CD4-positive, alpha-beta T cell (primary cell): ENCODE measurements at places on chromosomes 16 and 17. TPM values are rescaled to one million over a fixed set of nuclear protein-coding genes. Genes with fewer than 3 reads are reported as not detected.

Gene NAA38
- total RNA-seq = 16.3 TPM

DNA sequence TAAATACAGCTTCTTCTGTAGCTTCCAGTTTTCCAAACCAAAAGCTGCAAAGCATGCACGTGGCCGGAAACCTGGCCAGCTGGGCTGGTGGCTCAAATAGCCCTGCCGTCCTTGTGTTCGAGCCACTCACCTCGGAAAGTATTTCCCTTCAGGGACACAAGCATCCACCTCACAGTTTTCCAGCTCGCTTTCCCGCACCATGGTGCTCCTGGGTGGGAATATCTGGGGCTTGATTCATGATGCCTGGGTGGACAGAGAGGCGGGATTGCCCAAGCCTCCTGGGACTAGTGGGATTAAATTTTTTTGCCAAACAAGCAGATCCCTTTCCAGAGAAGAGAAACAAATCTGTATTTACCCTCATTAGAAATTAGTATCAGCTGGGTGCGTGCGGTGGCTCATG lies 7.1 kb upstream of the MVD start:
- no peak overlapping the region for H3K27ac ChIP-seq
- H3K27me3 ChIP-seq = no peaks in the 10 kb centered on the region
- no peak for DNase-seq
- H3K36me3 ChIP-seq = peaks cover 3% of the 10 kb centered on the region
- H3K4me3 ChIP-seq = no peak overlapping the region
- H3K4me1 ChIP-seq = no peaks in the 10 kb centered on the region

DNA sequence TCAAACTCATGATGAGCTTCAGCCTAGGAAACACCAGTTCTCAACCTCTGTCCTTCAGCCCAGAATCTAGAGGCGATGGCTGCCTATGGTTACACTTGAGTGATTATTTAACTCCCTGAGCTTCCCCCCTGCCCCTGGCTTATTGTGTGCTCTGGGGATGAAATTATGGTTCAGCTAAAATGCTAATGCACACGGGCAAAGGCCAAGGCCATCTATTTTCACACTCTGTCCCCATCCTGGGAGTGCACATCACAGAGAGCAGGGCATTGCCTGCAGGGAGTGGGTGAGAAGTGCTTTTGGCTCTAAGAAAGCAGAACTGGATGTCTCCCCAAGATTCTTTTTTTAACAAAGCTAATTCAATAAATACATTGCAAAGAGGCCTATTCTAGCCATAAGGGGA lies 21.6 kb upstream of the CACNG5 start:
- no peaks in the 10 kb centered on the region for H3K4me1 ChIP-seq
- H3K27ac ChIP-seq = no peak overlapping the region
- H3K36me3 ChIP-seq = no peaks in the 10 kb centered on the region
- DNase-seq = no peak
- H3K27me3 ChIP-seq = no peaks in the 10 kb centered on the region

- no peaks in the 10 kb centered on the region for H3K36me3 ChIP-seq
- H3K4me3 ChIP-seq = no peak overlapping the region
- H3K4me1 ChIP-seq = peaks cover 8% of the 10 kb centered on the region
- H3K27ac ChIP-seq = no peak overlapping the region
Measured at GRCh38 chr17:15446036-15446435, 21.4 kb downstream of the CDRT4 start.

GRCh38 chr17:65271296-65271695 lies 134.1 kb downstream of the RGS9 start:
- H3K4me3 ChIP-seq = no peak overlapping the region
- H3K36me3 ChIP-seq = no peaks in the 10 kb centered on the region
- no peaks in the 10 kb centered on the region for H3K27me3 ChIP-seq
- DNase-seq = no peak
- no peak overlapping the region for H3K27ac ChIP-seq

DNA sequence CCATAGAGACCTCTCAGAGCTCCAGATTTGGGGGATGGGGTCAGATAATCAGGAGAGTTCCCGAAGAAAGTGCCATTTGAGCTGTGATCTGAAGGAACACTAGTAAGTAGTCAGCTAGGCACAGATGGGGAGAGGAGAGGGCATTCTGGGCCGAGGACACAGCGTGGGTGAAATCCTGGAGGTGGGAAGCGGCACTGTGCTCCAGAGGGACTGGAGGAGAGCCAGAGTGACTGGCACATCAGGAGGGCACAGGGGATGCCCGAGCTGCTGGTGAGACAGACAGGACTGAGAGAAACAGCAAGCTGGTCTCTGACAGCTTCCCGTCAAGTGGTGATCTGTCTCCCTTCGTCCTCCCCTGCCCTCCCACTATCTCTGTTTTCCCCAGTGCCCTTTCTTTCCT lies 40.6 kb downstream of the KNOP1 start:
- H3K27me3 ChIP-seq = no peaks in the 10 kb centered on the region
- no peak for DNase-seq
- no peak overlapping the region for H3K4me3 ChIP-seq
- H3K27ac ChIP-seq = no peak overlapping the region
- H3K36me3 ChIP-seq = peaks cover 27% of the 10 kb centered on the region
- no peaks in the 10 kb centered on the region for H3K4me1 ChIP-seq

DNA sequence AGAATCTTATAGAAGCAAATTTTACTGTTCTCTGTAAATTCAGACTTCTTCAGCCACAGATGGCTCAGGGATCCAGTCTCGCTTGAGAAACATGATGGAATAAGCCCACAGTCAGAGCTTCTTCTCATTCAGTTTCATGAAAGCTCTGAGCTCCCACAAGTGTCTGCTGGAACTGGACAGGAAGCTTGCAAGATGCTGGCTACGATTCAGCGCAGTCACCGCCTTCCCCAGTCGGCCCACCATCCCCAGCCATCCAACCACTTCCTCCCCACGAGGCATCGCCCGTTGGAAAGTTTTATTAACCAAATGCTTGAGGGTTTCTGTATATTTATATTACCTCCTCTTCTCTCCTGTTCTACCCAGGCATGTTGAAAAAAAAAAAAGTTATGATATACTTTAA lies 171.7 kb downstream of the ZFHX3 start:
- no peak overlapping the region for H3K27ac ChIP-seq
- no peak overlapping the region for H3K4me3 ChIP-seq
- peak; percentile 8 for DNase-seq
- H3K4me1 ChIP-seq = peaks cover 4% of the 10 kb centered on the region
- no peaks in the 10 kb centered on the region for H3K36me3 ChIP-seq

GRCh38 chr17:32970281-32970680 lies 21.4 kb upstream of the SPACA3 start:
- peaks cover under 1% of the 10 kb centered on the region for H3K27me3 ChIP-seq
- no peaks in the 10 kb centered on the region for H3K4me1 ChIP-seq
- no peaks in the 10 kb centered on the region for H3K36me3 ChIP-seq

DNA sequence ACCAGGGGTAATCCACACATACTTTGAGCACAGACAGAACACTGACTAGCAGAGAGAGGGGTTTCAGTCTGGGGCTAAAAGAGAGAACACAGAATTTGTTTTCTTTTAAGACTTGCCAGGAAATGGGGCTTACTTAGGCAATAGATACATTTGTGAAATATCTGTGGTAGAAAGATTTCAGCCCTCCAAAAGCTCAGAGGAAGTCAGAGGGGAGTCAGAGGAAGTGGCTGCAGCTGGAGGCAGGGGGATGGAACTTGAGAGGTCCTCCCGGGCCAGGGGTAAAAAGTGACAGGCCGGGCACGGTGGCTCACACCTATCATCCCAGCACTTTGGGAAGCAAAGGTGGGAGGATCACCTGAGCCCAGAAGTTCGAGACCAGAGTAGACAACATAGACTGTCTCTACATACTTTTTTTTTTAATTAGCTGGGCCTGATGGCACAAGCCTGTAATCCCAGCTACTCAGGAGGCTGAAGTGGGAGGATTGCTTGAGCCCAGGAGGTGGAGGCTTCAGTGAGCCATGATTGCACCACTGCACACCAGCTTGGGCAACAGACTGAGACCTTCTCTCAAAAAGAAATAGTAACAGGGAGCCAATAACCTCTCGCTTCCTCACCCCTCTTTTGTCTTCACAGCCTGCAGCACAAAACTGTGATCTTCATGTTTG lies 49.9 kb downstream of the NLRC5 start:
- H3K27ac ChIP-seq = peak overlapping the region; percentile 88
- H3K27me3 ChIP-seq = no peaks in the 10 kb centered on the region
- peaks cover 98% of the 10 kb centered on the region for H3K4me1 ChIP-seq
- peaks cover 79% of the 10 kb centered on the region for H3K36me3 ChIP-seq
- no peak for DNase-seq
- no peak overlapping the region for H3K4me3 ChIP-seq

Gene SBK1
- total RNA-seq = 13.5 TPM

Gene KRTAP4-6
- total RNA-seq = not detected

DNA sequence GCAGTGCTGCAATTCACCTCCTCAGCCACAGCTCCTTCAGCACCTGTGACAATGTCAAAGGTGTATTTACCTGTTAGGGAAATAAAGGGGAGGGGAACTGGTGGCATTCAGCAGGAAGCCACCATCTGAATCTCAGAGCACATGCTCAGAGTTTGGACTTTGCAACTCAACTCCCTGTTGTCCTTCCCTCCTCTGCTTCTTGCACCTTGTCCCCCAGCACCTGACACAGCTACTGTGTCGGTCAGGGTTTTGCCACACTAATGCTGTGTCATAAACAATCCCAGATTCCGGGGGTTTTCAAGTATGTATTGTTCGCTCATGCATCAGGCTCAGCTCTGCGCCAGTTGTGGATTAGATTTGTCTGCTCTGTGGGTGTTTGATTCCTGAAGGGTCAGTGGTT lies 43.7 kb downstream of the HSBP1 start:
- H3K36me3 ChIP-seq = no peaks in the 10 kb centered on the region
- H3K4me3 ChIP-seq = no peak overlapping the region
- peaks cover 6% of the 10 kb centered on the region for H3K27me3 ChIP-seq
- DNase-seq = no peak
- no peak overlapping the region for H3K27ac ChIP-seq
- no peaks in the 10 kb centered on the region for H3K4me1 ChIP-seq

DNA sequence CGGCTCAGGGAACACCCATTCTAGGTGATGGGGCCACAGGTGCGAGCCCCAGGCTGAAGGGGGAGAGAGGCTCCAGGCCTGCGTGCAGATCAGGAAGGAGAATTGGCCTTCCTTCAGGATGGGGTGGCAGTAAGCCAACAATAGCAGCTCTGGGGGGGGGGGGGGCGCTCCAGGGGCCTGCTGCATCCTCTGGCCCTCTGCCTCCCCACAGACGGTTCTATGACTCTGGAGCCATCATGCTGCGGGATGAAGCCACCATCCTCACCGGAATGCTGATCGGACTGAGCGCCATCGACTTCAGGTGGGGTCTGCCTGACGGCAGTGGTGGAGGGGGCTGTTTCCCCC lies 6.1 kb downstream of the RUNDC3A start:
- DNase-seq = no peak
- peaks cover 28% of the 10 kb centered on the region for H3K27me3 ChIP-seq
- peak overlapping the region; percentile 43 for H3K4me3 ChIP-seq
- peaks cover 2% of the 10 kb centered on the region for H3K36me3 ChIP-seq
- H3K4me1 ChIP-seq = peaks cover 23% of the 10 kb centered on the region

DNA sequence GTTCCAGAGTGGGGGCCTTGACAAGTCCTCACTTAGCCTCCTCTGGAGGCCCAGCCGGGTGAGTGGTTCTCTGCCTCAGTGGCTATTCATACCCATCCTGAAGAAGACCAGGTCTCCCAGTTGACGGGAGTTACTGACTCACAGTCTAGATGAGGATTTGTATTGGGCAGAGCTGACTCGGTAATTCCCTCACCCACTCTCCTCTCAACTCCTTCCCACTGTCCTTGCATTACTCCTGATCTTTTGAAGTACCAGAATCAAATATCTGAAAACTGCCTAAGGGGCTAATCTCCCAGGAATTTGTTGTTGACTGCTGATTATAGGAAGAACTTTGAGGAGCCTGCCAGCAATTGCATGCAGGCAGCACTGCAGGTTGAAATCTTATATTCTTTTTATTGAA lies 14.2 kb downstream of the SAP30BP start:
- H3K27ac ChIP-seq = no peak overlapping the region
- DNase-seq = no peak
- peaks cover 60% of the 10 kb centered on the region for H3K36me3 ChIP-seq
- H3K4me1 ChIP-seq = no peaks in the 10 kb centered on the region
- H3K27me3 ChIP-seq = no peaks in the 10 kb centered on the region

Gene KRT33A
- not detected for total RNA-seq

Gene TMEM238L
- total RNA-seq = not detected
